NCI-H2107 (cell line): ENCODE measurements at places on chromosomes 4 and X.

DNA sequence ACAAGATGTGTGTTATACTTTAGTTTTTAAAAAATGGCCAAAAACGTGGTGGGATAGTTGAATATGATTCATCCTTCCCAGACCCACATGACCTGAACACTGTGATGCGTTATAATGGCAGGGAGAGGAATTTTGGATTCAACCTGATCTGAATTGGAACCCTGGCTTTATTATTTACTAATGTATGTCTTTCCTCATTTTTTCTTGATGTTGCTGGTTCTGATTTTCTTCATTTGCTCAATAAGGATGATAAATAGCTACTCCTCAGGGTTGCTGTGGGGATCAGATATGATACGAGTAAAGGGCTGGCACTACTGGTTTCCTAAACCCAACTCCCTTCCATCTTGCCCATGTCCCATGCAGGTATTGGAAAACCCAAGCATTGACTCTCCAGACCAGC, 24.2 kb upstream of the ACSL1 start:
- DNase-seq = no peak

DNA sequence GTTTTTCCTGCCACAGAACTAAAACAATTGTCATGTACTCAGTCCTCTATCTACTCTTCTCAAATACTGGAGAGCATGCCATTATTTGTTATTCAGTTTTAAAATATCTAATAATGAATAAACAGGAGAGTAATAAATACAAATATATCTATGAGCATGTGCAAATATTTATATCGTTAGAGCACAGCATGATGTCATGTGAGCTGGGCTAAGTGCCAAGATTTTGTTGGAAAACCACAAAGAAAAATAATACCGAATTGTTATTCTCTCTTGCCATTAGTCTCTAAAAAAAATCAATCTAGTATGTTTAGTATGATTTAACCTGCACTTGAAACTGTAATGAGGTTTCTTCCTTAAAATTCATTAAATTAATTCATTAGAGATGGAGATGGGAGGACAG, 97.3 kb downstream of the DDX60 start:
- peak; percentile 12 for DNase-seq

- DNase-seq = no peak
Measured at GRCh38 chr4:41315862-41316261, 59.1 kb downstream of the UCHL1 start.

- DNase-seq = no peak
Measured at GRCh38 chr4:61312526-61312925, 112.4 kb downstream of the ADGRL3 start.

GRCh38 chr4:119093042-119093827, 42.4 kb upstream of the MYOZ2 start:
- no peak for DNase-seq

DNA sequence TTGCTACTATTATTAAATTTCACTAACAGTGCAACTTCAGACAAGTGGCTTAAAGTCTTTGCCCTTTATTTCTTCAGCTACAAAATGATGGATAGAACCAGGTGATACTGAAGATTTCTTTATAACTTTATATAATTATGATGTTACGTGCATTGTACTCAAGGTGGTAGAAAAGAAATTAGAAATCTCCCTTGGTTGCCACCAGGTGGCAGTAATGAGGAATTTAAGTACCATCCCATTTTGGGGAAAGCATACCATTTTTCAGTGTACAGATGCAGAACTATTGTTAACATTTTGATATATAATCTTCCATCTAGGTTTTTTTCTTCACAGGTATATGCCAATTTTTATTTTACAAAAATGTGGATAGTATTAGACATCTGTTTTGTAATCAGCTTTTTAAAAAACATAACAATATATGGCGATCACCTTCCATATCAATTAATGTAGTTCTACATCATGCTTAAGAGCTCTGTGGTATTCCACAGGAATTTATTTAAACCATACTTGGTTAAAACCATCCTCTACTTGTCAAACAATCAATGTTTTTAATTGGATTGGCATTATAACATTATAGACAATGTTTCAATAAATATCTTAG, 37.7 kb upstream of the RAB33B start:
- DNase-seq = no peak

DNA sequence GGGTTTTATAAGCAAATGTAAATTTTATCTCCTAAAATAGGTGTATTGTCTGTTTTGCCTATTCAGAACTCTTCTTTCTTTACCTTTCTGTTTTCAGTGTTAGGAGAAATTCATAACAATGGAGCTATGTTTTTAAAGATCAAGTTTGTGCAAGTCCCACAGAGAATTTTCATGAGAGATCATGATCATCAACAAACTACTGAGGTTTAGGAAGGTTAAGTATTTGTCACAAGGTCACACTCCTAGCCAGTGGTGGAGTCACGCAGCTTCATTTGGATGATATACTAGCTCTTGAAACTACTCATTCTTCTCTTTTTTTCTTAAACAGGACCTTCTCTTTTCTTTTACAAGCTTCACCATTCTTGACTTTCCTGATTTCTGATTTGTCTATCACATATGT, 892.6 kb upstream of the FRG1 start:
- no peak for DNase-seq

DNA sequence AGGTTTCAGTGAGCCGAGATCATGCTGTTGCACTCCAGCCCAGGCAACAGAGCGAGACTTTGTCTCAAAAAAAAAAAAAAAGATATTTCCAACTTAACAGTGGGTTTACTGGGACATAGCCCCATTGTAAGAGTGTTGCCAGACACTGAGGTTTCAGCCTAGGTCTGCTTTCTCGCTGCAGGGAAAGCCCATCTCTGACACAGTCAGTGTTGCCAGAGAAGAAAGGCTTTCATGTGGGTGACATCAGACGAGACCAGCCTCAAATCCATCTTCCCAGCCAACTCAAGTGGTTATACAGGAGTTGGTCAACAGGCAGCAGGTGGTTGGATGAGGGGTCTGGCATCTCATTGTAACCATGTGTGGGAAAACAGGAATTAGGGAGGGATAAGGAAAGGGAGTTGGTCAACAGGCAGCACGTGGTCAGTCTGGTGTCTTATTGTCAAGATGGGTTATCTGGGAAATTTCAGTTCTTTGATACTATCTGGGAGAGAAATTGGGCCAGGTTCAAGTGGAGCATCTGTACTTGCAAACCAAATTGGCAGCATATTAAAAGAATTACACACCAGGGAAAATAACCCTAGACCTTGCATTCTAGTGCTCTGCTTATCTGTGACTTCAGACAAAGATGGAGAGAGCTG, 41.1 kb downstream of the NELFA start:
- DNase-seq = no peak

DNA sequence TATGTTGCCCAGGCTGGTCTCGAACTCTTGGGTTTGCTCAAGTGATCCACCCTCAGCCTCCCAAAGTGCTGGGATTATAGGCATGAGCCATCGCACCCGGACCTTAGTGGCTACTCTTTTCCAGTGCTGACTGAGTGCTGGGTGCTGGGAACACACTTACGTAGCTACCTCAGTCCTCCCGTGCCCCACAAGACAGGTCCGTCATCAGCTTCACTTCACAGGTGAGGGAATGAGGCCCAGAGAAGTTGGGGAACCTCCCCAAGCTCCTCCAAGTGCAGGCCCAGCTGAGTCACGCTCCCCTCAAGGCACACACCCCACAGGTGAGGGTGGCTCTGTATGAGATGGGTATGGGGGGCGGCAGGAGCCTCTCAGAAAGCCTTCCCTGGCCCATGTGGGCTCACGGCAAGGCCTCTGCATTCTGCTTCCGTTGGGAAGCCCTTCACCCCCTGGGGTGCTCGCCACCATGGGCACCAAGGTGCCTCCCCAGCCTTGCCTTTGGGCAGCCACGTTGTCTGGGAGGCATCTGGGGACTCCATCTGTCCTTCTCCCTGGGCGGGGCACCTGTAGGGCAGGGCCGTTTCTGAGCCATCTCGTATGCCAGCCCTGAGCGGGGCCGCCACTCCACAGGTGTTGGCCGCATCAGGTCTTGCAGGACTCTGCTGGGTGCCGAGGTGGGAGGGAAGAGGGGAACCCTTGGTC, 28.4 kb downstream of the NSG1 start:
- no peak for DNase-seq

GRCh38 chr4:188975271-188975670, 836.0 kb downstream of the TRIML1 start:
- DNase-seq = peak; percentile 1

DNA sequence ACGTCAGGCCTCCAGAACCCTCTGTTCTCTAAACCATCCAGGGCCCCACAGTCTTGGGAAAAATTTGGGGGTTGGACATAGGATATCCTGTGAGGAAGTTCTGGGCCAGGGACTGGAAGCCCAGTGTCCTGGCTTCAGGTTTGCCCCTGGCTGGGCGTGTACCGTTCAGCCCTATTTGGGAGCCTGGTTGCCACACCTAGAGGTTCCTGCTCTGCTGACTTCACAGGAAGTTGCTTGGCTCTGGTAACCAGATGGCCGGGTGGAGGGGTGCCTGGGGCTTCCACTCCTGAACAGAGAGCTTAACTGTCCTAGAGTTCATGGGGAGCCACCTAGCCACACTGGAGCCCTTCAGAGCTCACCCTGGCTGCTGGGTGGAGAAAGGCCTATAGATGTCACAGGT, 1.1 kb downstream of the TAFAZZIN start:
- no peak for DNase-seq

DNA sequence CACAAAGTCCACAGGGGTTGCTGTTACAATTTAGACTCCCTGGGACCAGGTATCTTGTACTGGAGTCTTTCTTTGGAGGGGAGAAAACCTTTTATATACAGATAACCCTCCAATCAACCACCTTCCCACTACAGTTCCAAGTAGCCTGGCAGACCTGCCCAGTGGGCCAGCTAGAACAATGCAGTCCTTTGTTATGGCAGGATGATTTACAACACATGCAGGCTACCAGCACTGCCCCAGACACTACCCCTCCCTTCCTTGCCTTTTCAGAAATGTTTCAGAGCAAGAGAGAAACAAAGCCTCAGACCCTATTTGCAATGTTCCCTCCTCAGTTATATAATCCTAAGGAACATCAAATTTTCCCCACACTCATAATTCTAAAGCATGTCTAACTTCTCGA, 11.1 kb downstream of the RASL11B start:
- no peak for DNase-seq

GRCh38 chrX:46317163-46317562, 228.1 kb downstream of the ZNF674 start:
- DNase-seq = no peak

- no peak for DNase-seq
Measured at GRCh38 chr4:188372058-188372457, 232.8 kb downstream of the TRIML1 start.

GRCh38 chrX:25013632-25014365, 2.0 kb downstream of the ARX start:
- DNase-seq = no peak

GRCh38 chr4:13399257-13399656, 84.9 kb downstream of the RAB28 start:
- DNase-seq = no peak

GRCh38 chrX:110146521-110146920, 143.6 kb downstream of the TMEM164 start:
- peak; percentile 19 for DNase-seq
